Colonic mucosa (tissue), 4 donors: ENCODE measurements at places on chromosomes 12 and 14.

DNA sequence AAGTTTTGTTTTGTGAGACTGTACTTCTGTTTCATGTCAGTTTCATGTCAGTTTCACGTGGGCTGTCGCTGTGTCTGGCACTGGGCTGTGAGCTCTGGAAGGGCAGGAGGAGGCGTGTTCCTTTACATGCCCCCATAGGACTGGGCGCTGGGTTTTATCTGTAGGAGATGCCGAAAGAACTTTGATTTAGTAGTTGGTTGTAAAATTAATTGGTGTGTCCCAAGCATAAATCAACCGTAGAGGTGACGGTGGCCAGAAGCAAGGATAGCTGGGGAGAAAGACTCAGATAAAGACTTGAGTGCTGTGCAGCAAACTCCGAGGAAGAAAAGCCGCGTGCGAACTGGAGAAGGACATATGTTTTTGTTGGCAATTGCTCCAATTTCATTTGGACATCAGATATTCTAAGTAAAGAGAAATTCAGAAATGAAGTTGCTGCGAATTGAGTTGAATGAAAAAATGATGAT is 182.5 kb downstream of the VRK1 start:
- no peak for DNase-seq

DNA sequence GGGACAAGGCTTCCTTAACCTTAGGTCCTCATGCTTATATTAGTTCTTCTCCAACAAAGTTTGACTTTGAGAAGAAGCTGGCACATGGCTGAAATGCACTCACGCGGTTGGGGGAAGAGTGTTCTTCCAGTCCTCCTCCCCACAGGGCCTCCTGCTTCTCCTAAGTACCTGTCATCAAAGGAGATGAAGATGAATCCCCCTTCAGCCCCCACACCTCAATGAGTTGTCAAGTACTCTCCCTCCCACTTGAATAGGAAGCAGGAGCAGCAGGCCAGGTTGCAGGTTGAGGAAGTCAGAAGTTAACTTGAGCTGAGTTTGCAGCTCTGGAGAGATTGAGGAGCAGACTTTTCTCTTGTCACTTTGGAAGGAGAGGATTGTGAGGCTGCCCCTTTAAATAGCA is 2.9 kb upstream of the PDE1B start:
- DNase-seq = no peak

GRCh38 chr14:47511829-47512228 is 163.6 kb downstream of the MDGA2 start:
- DNase-seq = no peak

DNA sequence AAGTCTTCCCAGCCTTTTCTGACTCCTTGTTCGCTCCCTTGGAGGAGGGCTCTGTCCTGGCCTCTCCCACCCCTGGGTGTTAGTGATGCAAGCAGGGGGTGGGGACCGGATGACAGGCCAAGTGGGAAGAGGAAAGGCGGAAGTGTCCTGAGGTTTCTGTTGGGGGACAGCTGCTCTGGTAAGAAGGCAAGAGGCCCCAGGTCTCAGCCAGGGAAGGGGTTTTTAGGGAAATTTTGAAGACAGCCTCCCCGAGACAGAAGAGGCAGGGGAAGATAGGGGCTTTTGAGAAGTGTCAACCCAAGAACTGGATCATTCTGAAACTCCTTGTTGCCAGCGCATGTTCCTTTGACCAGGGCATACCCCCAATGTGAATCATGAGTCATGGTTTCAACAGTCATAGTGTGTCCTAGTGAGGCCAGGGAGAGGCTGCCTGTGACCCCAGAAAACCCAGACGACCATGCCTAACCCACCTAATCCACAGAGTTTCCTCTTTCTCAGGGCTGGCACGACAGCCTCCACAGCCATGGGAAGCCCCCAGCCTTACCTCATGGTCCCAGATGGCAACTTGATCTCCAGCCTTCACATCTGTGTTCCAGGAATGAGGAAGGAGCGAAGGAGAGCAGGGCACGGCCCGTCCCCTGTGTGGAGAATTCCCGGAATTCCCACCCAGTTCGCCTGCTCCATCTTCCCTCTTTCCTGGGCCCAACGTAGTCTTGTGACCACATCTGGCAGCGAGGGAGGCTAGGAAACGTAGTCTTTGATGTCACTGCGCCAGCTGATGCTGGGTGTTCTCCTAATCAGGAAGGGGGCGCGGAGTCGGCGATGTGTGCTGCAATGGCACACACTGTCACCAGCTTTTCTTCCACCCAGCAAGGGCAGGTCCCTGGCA is 4.9 kb upstream of the GPR132 start:
- no peak for DNase-seq

- no peak for DNase-seq
Observed at GRCh38 chr12:19402743-19403431, 36.4 kb upstream of the AEBP2 start.

DNA sequence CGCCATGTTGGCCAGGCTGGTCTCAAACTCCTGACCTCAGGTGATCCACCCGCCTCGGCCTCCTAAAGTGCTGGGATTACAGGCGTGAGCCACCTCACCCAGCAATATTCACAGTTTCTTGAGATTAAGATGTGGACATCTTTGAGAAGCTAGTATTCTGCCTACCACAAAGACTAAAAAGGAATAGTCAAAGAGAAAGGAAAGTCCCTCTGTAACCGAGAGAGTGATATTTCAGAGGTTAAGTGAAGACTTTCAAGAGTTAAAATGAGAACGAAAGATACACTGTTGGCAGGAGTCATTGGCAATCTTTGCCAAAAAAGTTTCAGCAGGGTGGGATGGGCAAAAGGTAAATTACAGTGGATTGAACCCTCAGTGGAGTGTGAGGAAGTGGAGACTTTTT is 15.6 kb downstream of the DGKA start:
- DNase-seq = no peak

DNA sequence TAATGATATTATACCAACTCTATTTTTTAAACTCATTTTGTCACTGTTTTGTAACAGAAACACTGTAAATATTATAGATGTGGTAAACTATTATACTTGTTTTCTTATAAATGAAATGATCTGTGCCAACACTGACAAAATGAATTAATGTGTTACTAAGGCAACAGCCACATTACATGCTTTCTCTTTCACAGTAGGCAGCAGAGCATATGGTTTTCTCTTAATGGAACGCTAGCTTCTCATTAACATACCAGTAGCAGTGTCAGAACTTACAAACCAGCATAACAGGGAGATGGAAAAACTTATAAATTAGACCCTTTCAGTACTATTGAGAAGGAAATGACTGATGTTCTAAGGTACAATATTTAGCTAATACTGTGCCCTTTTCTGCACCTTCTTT is 398.8 kb downstream of the PRKD1 start:
- DNase-seq = no peak

DNA sequence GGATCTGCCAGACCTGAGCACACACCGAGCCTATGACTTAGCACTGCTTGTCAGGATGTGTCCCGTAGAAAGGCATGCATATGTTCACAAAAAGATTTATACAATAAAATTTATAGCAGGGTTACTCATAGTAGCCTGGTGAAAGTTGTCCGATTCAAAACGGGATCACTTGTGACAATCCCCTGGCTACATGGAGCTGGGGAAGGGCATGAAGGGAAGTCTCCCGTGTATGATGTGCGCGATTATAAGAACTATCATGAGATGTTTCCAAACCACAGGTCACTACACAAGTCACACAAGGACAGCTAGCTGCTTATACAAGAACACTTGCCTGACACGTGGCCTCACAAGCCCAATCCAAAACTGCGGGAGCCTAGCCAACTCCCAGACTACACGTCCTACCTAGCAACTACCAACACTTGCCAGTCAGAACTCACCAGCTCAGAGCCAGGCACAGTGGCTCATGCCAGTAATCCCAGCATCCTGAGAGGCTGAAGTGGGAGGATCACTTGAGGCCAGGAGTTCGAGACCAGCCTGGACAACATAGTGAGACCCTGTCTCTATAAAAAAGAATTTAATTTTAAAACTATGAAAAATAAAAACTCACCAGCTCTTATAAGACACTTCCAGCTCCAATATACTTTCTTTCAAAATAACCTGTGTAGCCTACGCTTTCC is 7.5 kb upstream of the CDCA4 start:
- DNase-seq = no peak

DNA sequence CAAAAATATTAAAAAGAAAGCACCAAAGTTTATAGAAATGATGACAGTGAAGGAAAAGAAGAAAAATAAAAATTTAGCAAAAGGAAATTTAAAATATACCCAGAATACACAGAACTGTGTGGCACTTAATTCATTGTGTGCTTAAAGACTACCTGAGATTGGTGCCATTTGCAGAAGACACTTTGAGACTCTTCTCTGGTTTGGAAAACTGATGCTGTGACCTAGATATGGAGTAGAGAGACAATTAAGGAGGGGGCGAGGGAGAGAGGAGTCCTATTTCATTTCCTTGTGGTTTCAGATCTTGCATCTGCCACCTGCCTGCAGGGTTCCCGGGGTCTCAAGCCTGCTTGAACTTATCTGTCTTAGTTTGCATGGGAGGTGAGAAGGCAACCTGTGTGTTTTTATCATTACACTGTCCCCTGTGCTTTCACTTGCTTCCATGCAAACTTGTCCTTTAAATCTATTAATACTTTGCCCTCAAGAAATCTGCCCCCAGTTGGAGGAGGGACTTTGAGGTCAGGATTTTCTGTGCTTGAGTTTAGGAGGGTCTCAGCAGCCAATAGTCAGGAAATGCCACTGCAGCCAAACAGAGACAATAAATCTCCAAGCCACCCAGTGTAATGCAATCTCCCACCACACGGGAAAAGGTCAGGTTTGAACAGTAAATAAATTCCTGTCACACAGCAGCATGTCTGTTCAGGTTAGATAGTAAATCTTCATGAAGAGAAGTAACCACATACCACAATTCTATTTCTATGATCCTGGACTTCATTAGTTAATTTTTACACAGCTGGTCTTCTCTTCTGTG is 119.4 kb downstream of the CAND1 start:
- DNase-seq = no peak

DNA sequence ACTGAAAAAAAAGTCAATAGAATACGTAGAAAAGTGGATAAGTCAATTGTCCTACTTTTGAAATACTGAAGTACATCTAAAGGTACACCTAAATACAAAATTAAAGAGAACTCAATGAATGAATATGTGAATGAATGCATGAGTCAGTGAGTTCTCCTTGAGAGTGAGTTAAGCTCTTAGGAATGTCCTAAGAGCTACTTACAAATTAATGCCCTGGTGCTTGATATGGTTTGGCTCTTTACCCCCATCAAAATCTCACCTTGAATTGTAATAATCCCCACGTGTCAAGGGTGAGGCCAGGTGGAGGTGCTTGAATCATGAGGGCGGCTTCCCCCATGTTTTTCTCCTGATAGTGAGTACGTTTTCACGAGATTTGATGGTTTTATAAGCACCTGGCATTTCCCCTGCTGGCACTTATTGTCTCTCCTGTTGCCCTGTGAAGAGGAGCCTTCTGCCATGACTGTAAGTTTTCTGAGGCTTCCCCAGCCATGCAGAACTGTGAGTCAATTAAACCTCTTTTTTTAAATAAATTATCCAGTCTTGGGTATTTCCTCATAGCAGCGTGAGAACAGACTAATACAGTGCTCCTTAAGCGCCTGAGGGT is 192.2 kb upstream of the ARHGAP5 start:
- no peak for DNase-seq

DNA sequence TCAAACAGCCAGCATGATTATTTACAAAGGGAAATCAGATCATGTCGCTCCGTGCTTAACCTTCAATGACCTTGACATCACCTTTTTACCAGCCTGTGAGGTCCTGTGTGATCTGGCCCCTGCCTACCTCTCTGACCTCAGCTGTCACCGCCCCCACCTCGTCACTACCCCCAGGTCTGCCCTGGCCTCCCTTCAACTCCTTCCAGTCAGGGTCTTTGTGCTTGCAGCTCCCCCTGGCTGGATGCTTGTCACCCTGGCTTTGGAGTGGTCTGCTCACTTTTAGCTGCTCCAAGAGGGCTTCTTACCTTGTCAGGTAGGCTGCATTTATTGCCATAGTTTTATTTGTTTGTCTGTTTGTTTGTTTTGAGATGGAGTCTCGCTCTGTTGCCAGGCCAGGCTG is 8.2 kb upstream of the MAX start:
- no peak for DNase-seq

DNA sequence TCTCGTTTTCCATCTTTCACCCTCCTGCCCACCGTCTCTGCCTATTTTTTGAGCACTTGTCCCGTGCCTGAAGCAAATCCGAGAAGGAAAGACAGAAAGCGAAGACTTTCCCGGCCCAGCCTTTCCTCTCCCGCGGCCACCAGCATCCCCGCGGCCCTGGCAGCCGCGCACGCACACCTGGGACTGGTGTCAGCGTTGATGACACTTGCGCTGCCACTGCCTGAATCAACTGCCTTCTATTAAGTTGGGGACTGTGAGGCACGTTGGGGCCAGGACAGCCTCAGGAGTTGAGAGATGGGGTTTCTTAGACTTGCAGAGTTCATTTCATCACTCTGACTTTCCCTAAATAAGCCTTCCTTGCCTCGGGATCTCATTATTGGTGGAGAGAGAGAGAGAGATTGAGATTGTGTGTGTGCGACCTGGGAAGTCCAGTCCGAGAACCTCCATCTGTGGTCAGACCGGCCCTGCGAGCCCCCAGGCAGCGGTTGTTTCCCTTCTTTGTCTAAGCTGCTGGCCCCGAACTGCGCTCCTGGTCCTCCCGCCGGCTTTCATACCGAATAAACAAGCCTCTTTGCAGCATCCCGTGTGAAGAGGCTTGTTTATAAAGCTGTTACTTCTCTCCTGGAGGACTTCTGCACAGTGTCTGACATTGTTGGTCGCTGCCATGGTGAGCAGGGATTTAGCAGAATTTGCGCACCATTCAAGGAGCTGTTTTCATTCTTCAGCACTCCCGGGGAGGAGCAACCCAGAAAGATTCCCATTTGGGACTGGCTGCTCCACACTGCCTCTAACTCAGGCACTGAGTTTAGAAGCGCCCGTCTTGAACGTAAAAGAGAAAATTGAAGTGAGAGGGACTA is 1.5 kb downstream of the PDZRN4 start:
- DNase-seq = no peak

DNA sequence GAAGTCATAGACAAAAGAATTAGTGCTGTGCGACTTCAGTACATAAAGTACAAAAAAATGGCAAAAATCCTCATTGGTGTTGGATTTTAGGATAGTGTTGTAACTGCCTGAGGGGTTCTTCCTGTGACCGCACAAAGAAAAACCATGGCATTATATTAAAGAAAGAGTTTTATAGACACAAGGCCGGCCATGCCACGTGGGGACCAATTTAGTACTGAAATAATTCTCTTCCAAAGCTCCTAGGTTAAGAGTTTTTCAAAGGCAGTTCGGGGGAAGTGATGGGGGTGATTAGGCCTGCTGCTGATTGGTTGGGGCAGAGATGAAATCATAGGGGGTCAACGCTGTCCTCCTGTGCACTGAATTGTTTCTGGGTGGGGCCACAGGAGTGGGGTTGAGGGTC is 150.9 kb upstream of the EEA1 start:
- DNase-seq = no peak

DNA sequence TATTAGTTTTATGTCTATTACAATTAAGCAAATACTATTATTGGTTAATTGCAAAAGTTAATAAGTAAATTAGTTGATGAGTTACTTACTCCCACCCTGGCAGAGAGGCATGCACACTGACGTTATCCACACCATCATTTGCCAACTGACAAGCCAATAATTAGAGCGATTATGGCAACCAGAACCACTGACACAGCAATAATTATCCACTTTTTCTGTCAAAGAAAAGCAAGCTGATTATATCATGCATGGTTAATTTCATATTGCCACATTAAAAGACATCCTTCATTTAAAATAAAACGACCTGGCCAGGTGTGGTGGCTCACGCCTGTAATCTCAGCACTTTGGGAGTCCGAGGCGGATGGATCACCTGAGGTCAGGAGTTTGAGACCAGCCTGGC is 43.1 kb downstream of the STX2 start:
- DNase-seq = no peak
